ENCODE measurements at places on chromosomes 3 and 15.

DNA sequence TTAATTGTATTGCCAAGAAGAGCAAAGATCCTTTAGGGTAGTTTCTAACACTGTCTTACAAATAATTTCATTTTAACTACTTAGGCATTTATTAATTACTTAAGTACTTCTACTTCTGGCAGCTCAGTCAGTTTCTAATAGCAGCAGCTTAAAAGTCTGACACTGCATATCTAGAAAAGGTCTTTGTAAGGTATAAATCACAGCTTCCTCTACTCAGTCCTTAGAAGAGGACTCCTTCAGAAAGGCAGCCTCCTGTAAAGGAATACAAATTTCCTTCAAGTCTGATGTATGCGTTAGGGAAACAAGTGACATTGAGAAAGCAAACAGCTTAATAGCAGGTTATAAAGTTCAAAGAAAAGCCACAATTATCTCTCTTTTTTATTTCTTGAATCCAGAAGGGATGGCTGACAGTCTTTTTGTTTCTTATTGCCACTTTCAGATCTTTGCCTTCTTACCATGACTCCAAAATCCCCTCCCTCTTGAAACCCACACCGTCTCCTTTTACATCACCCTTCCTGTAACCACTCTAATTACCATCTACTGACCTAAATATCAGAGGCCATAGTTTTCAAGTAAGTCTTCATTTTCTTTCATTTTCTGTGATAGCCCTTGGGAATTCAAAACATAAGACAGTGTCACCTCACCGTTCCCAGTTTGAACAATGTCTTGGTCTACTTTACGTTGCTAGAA is 109.5 kb downstream of the CGGBP1 start:
- DNase-seq, result no peak

GRCh38 chr3:32882603-32883025 is 64.8 kb downstream of the TRIM71 start:
- DNase-seq, result no peak

- no peak for DNase-seq
These were observed 172.2 kb downstream of the SSR3 start for GRCh38 chr3:156382458-156383346.

- no peak for DNase-seq
These were observed 98.9 kb downstream of the CDIN1 start for GRCh38 chr15:36678308-36678707.

GRCh38 chr3:31004025-31004678 is 109.7 kb upstream of the GADL1 start:
- DNase-seq, result no peak

DNA sequence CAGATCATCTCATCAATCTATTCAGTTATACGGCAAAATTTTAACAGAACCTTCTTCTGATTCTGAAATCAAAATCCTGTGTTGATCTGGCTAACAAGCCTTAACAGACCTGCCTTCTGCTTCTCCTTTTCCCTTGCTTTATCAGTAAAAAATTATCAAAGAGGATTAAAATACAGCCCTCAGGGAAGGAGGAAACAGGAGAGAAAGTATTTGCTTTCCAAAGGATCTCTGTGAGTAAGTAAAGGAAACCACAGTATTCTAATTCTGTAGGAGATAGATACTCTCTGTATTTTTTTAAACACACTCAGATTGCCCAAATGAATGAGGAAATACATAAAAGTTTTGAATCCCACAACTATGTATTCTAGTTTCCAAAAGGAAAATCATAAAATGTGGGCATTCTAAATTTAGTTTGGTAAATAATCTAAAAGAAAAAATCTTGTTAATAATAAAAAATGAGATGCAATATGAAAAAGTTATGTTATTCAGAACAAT is 221.8 kb downstream of the ZIC1 start:
- no peak for DNase-seq

GRCh38 chr3:89239774-89240173 is 132.4 kb downstream of the EPHA3 start:
- DNase-seq, result no peak

GRCh38 chr15:101026656-101027272 is 107.6 kb downstream of the LRRK1 start:
- no peak for DNase-seq

Measured in putamen (tissue), 1 donor.